ENCODE measurements at places on chromosomes 11 and 22.

GRCh38 chr11:119450590-119451326 lies 27.8 kb upstream of the THY1 start:
- no peaks in the 10 kb centered on the region for H3K27me3 ChIP-seq
- H3K4me1 ChIP-seq: no peaks in the 10 kb centered on the region
- DNase-seq: peak; percentile 18
- H3K27ac ChIP-seq: no peak overlapping the region

DNA sequence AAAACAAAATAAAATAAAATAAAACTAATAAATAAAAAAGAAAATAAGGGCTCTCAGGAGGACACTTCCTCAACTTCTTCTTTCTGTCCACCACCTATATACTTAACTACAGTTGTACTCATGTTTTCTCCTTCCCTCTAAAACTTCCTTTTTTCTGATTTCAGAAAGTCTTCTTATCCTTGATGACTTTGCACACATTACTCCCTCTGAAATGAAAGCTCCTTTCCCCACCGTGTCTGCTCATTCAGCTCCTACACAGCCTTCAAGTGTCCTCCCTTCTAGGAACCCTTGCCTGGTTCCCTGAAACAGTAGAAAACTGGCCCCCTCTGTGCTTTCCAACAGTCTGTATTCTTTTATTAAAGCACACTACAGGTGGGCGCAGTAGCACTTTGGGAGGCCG lies 18.3 kb upstream of the DDX17 start:
- no peaks in the 10 kb centered on the region for H3K36me3 ChIP-seq
- no peak for DNase-seq
- no peak overlapping the region for H3K27ac ChIP-seq
- H3K4me1 ChIP-seq: no peaks in the 10 kb centered on the region

DNA sequence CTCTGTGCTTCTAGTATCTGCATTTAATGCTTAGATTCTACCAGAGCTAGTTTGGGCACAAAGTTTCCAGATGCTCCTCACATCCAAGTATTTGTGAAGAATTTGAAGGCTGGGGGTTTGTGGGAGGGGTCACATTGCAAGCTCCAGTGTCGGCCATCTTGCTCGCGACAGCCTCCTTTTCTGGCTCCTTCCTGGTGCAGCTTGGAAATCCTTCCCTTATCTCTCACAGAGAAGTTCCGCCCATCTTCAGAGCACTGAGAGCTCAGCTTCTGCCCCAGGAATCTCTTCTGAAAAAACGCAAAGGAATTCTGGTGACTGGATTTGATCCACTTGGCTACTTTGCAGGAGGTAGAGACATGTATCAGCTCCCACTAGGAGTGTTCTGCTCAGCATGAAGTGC lies 497.5 kb downstream of the TBC1D22A start:
- DNase-seq: no peak
- H3K27me3 ChIP-seq: no peaks in the 10 kb centered on the region
- H3K4me3 ChIP-seq: no peak overlapping the region
- no peak overlapping the region for H3K27ac ChIP-seq
- no peaks in the 10 kb centered on the region for H3K36me3 ChIP-seq

- DNase-seq: no peak
- H3K4me3 ChIP-seq: no peak overlapping the region
- no peaks in the 10 kb centered on the region for H3K36me3 ChIP-seq
- H3K4me1 ChIP-seq: no peaks in the 10 kb centered on the region
- no peak overlapping the region for H3K27ac ChIP-seq
Observed at GRCh38 chr11:92897487-92897886, 72.0 kb upstream of the MTNR1B start.

DNA sequence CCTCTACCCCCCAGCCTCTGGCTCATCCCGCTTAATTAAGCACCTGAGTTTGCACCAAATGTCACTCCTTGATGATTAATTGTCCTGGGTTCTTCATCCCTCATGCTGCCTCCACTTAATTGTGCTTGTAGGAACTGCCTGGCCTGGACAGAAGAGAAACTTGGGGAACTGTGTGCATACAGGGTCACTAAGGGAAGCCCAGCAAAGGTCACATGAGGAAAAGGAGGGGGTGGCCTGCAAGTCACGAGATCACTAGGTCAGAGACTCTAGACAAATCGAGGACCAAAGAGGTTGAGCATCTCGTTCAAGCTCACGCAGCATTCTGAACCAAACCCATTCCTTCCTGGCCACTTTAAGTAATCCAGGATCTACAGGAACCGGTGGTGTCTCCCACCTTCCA lies 75.8 kb downstream of the PDE2A start:
- H3K4me1 ChIP-seq: peaks cover 10% of the 10 kb centered on the region
- peaks cover 34% of the 10 kb centered on the region for H3K27me3 ChIP-seq
- DNase-seq: no peak
- H3K27ac ChIP-seq: no peak overlapping the region

GRCh38 chr11:64097468-64098317 lies 62.0 kb downstream of the FLRT1 start:
- no peak overlapping the region for H3K4me3 ChIP-seq
- no peaks in the 10 kb centered on the region for H3K36me3 ChIP-seq
- H3K27ac ChIP-seq: no peak overlapping the region
- peak; percentile 70 for DNase-seq
- H3K27me3 ChIP-seq: no peaks in the 10 kb centered on the region

DNA sequence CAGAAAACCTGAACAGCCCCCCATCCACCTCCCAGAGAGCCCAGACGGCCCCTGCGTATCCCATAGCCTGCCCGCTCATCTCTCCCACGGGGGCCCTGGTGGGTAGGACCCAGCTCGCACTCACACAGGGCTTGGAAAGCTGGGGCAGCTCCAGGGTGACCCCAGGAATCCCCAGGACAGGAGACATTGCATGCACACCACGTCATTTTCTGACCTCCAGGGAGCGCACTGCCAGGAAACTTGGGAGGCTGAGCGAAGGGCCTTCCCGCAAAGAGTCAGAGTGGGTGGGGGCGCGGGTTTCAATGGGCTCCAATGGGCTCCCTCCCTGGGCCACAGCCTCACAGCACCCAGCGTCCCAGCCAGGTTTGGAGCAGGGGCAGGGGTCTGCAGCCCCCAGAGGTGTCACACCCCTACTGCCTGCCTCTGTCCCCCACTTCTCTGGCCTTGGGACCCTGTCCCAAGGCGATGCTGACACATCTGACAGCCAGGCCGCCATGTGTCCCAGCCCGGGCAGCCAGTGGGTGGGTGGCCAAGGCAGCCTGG lies 8.2 kb upstream of the SYT8 start:
- H3K36me3 ChIP-seq: no peaks in the 10 kb centered on the region
- peak overlapping the region; percentile 77 for H3K27ac ChIP-seq
- no peak overlapping the region for H3K4me3 ChIP-seq
- H3K27me3 ChIP-seq: no peaks in the 10 kb centered on the region
- H3K4me1 ChIP-seq: peaks cover 80% of the 10 kb centered on the region

DNA sequence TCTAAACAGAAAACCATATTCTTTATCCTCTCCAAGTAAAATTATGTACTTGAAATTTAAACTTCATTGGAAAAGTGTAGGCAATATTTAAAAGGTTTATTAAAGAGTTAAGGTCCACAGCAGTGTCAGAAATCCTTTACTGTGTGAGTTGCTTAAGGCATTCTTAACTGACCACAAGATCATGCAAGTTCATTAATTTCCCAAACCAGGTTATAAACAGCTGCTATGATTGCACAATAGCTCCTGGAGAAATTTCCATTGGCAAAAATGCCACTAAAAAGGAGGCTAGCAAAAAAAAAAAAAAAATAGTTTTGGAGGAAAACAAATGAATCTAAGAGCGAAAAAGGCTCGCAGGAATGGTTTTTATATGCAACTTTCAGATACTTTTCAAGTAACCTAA lies 106.2 kb downstream of the ETS1 start:
- H3K4me1 ChIP-seq: peaks cover 69% of the 10 kb centered on the region
- H3K4me3 ChIP-seq: no peak overlapping the region
- H3K27me3 ChIP-seq: no peaks in the 10 kb centered on the region
- H3K27ac ChIP-seq: peak overlapping the region; percentile 78
- DNase-seq: no peak
- peaks cover 72% of the 10 kb centered on the region for H3K36me3 ChIP-seq

DNA sequence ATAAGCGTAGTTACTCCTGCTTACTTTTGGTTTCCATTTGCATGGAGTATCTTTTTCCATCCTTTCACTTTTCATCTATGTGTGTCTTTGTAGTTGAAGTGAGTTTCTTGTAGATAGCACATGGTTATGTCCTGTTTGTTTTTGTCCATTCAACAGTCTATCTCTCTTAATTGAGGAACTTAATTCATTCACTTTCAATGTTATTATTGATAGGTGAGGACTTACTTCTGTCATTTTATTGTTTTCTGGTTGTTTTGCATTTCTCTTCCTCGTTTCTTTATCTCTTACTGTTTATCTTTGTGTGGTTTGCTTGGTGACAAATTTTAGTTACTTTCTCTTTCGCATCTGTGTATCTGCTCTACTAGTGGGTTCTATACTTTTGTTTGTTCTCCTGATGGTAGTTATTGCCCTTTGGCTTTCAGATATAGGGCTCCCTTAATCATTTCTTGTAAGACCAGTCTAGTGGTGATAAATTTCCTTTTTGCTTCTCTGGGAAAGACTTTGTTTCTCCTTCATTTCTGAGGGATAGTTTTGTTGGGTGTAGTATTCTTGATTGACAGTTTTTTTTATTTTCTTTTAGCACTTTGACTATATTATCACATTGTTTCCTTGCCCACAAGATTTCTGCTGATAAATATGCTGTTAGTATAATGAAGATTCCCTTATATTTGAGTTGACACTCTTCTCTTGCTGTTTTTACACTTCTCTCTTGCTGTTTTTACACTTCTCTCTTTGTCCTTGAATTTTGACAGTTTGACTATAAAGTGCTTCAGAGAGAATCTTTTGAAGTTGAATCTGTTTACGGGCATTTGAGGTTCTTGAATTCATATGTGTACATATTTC lies 9.0 kb upstream of the RAG1 start:
- DNase-seq: no peak
- no peaks in the 10 kb centered on the region for H3K4me1 ChIP-seq
- no peak overlapping the region for H3K27ac ChIP-seq
- H3K27me3 ChIP-seq: no peaks in the 10 kb centered on the region

GRCh38 chr11:78615724-78616123 lies 41.1 kb upstream of the NARS2 start:
- H3K27ac ChIP-seq: no peak overlapping the region
- H3K36me3 ChIP-seq: no peaks in the 10 kb centered on the region
- H3K27me3 ChIP-seq: no peaks in the 10 kb centered on the region
- no peak for DNase-seq
- no peak overlapping the region for H3K4me3 ChIP-seq

Data from stomach (tissue), 19 donors.